Endothelial cell of umbilical vein (primary cell): ENCODE measurements at places on chromosomes 3 and 15.

GRCh38 chr15:80184554-80184953, 31.8 kb downstream of the FAH start:
- DNase-seq = no peak

DNA sequence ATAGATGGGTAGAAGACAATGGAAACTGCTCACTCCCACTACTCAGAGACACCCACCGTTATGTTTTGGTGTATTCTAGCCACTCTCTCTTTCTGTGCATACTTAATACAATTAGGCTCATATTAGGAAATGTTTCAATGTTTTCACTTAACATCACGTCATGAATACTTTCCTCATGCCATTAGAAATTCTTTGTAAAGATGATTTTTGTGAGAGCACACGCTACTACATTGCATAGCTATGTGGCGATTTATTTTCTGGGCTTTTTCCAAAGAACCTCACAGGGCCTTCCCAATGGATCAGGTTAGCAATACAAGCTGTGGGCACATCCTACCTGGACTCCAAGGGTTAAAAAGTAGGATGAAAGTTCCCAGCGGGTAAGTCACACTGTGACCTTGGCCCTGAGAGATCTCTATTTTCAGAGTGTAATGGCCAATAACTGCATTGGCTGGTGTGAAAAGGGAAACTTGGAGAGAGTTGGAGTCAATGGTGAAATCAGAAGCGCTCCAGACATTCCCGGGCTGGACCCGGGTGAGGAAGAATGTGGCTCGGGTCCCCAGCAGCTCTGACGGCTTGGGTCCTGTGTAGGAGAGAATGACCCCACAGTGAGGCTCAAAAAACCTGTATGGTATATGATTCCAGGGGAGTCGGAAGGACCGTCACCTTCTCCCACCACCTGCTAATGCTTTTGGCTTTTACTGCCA, 25.8 kb upstream of the TGM5 start:
- no peak for DNase-seq

- no peak for DNase-seq
Measured at GRCh38 chr3:140206196-140207040, 271.4 kb downstream of the CLSTN2 start.

- no peak for DNase-seq
Measured at GRCh38 chr3:58184982-58185360, 25.8 kb downstream of the DNASE1L3 start.

GRCh38 chr3:124032311-124032880, 40.5 kb upstream of the ROPN1 start:
- DNase-seq = no peak

GRCh38 chr15:52257734-52258062, 37.9 kb downstream of the MYO5C start:
- no peak for DNase-seq

- DNase-seq = no peak
Measured at GRCh38 chr15:100895721-100896120, 16.1 kb downstream of the ALDH1A3 start.

GRCh38 chr15:56248311-56248992, 4.8 kb upstream of the RFX7 start:
- peak; percentile 8 for DNase-seq

GRCh38 chr3:47804577-47804976, 1.6 kb downstream of the DHX30 start:
- no peak for DNase-seq
